Naive thymus-derived CD4-positive, alpha-beta T cell (primary cell): ENCODE measurements at places on chromosomes 5 and 9. TPM values are rescaled to one million over a fixed set of nuclear protein-coding genes. Genes with fewer than 3 reads are reported as not detected.
A peak's percentile ranks its signal among the peaks of the same experiment; 100 is the strongest.

- DNase-seq, result no peak
These were observed 540.1 kb upstream of the DAP start for GRCh38 chr5:11301171-11301570.

Gene ZDHHC11B
- total RNA-seq, result 1.2 TPM

- DNase-seq, result peak; percentile 34
These were observed at the start of gene VAV2 for GRCh38 chr9:133991964-133992779. Gene VAV2, minus strand, starts transcription at chr9:133992324. Its CDS starts 46 bp downstream, at chr9:133992278.

Gene GDNF
- not detected for total RNA-seq

DNA sequence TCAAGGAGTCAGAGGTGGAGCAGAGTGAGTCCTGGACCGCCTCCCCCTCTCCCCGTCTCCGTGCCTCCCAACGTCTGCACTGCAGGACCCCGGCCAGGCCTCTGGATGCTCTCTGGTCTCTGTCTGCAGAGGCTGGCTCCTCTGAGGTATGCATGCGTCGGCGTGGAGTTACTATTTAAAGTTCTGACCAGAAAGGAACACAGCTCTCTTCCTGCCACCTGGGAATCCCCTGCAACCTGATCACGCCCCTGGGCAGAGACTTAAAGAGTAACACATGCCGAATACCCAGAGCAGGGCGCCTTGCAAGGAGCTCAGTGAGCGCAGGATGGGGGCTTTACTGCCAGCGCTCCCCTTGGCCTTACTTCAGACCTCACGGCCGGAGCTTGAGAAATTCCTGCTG is 16.0 kb downstream of the ANXA6 start:
- peak; percentile 53 for DNase-seq

Gene STC2
- 24.8 and 28.3 TPM in 2 replicates for total RNA-seq

DNA sequence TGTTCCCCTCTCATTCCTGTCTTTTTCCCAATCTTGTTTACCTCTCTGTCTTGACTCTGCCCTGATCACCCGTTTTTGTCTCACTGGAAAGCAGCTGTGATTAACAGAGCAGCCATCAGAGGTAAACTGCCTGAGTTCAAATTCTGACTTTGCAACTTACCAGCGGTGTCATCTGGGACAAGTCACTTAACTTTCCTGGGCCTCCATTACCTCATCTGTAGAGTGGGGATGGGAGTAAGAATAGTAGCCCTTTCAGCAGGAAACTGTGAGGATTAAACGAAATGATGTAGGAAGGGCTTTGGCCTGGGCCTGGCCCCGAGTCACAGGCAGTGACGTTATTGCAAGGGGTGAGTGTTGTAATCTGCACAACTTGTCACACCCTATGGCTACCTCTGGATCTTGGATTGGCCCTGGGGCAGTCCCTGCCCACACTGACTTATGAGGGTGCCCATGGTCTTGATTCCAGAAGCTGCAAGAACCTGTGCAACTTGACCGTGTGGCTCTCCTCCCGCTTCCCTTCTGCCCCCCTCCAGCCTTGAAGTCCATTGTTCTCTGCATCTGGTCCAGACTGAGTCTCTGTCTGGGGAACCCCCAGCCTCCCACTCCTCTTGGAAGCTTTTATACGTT is 657 bp upstream of the PCDH12 start:
- no peak for DNase-seq

Gene COL27A1
- 1.2 TPM for total RNA-seq

DNA sequence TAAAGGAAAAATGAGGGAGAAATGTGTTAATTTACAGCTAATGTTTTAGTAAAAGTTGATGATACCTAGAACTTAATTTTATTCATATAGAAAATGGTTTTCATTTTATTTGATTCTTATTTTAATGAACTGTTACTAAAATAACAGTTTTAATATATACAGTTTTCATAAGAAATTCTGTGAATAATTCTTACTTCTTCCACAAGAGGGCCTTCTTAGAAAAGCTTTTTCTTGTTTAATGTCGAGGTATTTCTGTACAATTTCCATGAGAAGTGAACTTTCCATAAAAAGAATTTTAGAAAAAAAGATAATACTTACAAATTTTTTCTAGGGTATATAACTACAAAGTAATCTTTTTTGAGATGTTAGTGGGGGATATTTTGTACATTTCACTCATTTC is 73.9 kb downstream of the KLF9 start:
- peak; percentile 8 for DNase-seq

DNA sequence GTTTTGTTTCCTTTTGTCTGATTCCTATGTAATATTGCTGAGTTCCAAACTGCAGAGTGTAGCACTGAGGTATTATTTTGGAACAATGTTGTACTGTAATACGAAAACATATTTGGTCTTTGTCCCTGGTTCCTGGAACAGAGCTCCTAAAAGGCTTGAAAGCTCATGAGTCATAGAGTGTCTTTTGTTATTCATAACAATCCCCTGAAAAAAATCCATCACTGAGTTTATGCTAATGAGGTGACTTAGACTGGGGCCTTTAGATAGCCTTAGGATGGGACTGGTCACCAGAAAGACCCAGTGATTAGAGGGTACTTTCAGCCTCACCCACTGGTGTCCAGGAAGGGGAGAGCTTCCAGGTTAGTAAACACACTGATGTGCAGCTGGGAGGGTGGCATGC is 132.7 kb upstream of the POU5F2 start:
- no peak for DNase-seq

DNA sequence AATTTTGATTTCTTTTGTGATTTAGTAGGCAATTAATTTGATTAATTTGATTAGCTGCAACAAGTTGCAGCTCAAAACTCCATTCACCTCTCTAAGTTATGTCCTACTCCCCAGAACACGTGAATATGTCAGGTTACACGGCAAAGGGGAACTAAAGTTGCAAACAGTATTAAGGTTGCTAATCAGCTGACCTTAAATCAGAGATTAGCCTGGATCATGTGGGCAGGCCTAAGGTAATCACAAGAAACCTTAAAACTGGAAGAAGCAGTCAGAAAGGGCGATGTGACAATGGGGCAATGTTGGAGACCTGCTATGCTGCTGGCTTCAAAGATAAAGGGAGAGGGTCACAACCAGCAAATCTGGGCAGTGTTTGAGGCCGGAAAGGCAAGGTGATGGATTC is 47.3 kb upstream of the ANXA1 start:
- no peak for DNase-seq

GRCh38 chr5:158273035-158273434 is 414.1 kb upstream of the CLINT1 start:
- DNase-seq, result no peak
